ENCODE measurements at places on chromosomes 3 and 15.
A peak's percentile ranks its signal among the peaks of the same experiment; 100 is the strongest.

GRCh38 chr15:74062236-74062635, 20.1 kb downstream of the GOLGA6A start:
- DNase-seq = no peak

- DNase-seq = peak; percentile 66
Observed at GRCh38 chr15:33022629-33023028, 171.9 kb downstream of the FMN1 start.

- DNase-seq = no peak
Observed at GRCh38 chr3:166390303-166390702, 553.1 kb upstream of the BCHE start.

DNA sequence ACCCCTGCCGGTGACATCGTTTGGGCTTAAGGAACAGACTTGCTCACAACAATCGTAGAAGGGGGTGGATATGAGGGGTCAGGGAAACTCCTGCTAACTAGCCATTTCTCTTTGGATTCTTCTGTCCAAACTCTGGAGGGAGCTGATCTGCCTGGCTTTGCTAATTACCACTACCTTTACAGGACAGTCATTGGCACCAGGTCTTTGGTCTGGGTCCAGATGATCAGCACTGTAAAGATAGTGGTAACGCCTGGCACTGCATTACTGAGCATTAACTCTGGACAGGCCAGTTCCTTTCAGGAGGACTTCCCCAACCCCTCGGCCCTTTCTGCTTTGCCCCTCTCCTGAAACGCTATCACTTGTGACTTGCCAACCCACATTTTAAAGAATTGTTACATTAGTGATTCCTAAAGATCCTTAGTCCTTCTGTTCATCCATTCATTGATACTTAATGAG, 788 bp downstream of the UQCC5 start:
- DNase-seq = no peak

DNA sequence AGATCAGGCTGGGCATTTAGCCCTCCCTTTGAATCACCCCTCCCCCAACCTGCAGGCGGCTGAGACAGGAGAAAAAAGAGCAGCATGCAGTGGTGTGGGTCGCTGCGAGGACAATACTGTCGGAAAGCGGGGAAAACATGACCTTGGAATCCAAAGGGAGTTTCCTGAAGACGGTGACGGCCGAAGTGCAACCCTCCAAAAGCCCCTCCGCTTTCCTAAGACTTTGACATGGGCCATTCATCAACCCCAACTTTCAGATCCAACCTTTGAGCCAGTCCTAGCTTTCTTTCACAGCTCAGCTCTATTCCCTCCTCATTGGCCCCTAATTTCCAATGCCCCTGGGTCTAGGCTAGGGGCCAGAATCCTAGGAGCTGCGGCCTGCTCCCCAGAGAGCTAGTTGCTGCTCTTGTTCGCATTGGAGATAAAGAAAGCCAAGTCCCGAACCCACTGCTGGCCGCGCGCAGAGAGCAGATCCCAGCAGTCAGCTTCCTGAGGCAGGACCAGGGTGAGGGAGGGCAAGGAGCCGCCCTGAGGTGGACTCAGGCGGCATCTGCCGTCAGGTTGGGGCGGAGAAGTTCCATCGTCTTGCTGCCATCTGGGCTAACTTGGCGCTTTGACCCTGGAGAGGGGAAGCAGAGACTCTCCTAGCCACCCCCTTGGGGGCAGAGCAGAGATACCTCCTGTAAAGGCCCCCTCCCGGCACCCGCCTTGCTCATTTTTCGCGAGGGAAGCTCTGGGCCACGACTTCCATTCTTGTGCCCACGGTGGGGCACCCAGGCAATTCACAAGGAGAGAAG, 914 bp downstream of the ZIC4 start:
- no peak for DNase-seq

- no peak for DNase-seq
Observed at GRCh38 chr3:9786209-9786739, 6.0 kb downstream of the TADA3 start.

GRCh38 chr15:47955021-47955420, 165.8 kb upstream of the SLC24A5 start:
- no peak for DNase-seq

DNA sequence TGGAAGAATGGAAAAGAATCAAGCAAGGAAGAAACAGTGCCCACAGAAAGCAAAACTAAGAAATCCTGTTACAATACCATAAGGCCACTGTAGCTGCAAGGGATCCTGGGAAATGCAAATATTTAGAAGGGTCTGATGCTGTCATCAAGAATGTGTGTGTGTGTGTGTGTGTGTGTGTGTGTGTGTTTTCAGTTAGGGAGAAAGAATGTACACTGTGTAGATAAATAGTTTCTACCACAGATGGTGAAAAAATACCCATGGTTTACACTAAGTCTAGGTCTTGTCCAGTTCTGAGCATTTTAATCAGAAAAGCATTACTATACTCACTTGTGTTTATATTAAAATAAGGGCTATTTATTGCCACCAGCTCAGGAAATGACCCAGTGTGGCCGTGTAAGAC, 355.0 kb downstream of the RBMS3 start:
- no peak for DNase-seq

- DNase-seq = no peak
Observed at GRCh38 chr3:14491396-14492190, 48.5 kb downstream of the GRIP2 start.

DNA sequence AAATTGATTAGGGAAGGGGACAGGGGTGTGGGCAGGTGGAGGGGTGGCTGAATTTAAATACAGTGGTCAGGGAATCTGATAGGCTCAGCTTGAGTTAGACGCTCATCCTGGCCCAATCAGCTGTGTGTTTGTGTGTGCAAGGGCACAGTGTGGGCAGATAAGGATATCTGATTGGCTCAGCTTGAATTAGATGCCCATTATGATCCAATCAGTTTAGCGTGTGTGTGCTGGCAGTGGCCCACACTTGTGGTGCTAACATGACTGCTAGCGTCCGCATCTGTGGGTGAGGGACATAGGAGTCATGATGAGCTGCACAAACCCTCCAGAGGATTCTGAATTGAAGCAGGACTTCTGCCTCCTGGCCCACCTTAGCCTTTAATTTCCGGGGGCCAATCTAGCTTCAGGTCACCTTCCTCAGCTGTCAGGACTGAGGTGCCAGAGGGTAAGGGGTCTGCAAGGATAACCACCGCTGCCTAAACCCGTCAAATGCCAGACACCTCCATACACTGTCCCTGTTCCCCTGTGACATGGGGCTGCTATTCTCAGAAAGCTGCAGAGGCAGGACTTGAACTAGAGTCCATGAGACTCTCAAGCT, 97.3 kb downstream of the CORO2B start:
- DNase-seq = no peak

DNA sequence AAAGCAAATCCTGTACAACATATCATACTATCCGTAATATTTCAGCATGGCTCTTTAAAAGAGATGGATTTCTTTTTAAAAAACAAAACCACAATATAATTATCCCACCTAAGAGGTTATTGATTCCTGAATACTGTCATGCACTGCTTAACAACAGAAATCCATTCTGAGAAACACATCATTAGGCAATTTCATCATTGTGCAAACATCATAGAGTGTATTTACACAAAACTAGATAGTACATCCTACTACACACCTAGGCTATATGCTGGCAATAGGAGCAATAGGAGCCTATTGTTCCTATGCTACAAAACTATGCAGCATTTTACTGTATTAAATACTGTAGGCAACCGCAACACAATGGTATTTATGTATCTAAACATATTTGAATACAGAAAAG, 242.0 kb downstream of the NEK10 start:
- no peak for DNase-seq

GRCh38 chr3:142993958-142994442, 7.4 kb upstream of the U2SURP start:
- peak; percentile 83 for DNase-seq

- DNase-seq = peak; percentile 56
Observed at GRCh38 chr15:71272932-71273331, 157.7 kb downstream of the THSD4 start.

DNA sequence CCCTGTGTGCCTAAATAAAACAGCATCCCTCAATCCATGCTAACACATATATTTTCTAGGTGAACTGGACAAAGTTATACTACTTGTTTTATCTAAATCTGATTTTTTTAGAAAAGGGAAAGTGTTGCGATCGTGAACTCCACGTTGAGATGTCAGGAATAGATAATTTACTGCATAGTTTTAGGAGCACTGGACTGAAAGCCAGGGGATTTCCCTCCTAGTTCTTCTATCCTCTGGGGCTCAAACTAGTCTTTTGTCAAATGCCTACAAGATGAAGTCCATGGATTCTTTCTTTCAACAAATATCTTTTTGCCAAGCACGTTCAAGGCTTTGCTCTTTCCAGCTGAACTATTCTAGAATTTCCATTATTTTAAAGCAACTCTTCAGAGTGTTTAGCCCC, 617 bp upstream of the HPS3 start:
- DNase-seq = no peak

DNA sequence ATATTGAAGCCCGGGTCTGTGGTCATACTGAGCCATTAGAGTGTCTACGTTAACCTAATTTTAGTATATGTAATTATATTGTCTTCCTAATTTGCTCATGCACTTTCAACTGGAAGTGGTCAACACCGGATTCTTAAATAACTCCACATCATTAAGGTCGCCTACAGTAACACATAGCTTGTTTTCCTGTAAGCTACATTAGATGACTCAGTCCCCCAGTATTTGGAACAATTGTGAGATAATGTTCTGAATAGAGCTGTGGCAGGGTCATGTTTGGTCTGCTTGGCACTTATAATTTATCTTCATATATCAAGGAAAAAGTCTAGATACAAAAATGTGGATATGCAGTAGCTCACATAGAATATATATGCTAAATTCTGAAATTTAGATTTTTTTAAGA, 486.2 kb downstream of the IGSF11 start:
- peak; percentile 85 for DNase-seq

DNA sequence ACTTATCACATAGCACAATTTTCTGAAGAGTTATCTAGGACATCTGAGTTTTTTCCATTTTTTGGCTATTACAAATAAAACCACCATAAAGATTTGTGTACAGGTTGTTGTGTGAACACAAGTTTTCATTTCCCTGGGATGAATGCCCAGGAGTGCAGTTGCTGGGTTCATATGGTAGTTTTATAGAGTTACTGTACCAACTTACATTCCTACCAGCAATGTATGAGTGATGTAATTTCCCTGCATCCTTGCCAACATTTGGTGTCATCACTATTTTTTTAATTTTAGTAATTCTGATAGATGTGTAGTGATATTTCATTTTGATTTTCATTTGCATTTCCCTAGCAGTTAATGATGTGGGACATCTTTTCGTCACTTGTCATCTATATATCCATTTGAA, 20.5 kb downstream of the FILIP1L start:
- DNase-seq = no peak

- no peak for DNase-seq
Observed at GRCh38 chr15:101599091-101599490, 53.1 kb downstream of the TM2D3 start.
